ENCODE measurements at places on chromosomes 3 and 15.

- DNase-seq: peak; percentile 54
Observed at GRCh38 chr15:60695713-60696522, 217.0 kb upstream of the ICE2 start.

GRCh38 chr3:88936831-88937230 is 170.6 kb upstream of the EPHA3 start:
- DNase-seq: no peak

DNA sequence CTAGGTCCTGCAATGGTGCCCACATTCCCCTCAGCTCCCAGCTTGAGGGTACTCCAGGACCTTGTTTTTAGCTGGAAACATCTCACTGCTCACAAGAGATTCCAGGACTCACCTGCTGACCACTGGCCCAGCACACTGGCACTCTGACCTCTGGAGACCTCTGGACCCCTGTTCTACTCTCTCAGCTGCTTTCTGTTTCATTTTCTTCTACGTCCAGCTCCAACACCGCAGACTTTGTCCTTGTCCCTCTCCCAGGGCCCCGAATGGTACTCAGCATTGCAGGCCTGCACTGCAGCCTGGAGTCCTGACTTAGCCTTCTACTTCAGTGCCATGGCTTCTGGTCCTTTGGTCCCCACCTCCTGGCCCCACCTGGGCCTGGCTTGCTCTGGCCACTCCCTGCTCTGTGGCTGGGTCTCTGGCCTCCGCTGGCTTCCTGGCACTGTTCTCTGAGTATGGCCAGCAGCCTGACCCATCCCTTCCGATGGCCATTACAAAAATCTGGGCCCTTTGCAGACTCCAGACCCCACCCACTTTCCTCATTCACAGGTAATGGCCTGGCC is 27.9 kb downstream of the KY start:
- DNase-seq: no peak

GRCh38 chr3:122977746-122978466 is 49.7 kb downstream of the SEMA5B start:
- DNase-seq: no peak

GRCh38 chr15:91555312-91555711 is 298.2 kb upstream of the SLCO3A1 start:
- DNase-seq: no peak

DNA sequence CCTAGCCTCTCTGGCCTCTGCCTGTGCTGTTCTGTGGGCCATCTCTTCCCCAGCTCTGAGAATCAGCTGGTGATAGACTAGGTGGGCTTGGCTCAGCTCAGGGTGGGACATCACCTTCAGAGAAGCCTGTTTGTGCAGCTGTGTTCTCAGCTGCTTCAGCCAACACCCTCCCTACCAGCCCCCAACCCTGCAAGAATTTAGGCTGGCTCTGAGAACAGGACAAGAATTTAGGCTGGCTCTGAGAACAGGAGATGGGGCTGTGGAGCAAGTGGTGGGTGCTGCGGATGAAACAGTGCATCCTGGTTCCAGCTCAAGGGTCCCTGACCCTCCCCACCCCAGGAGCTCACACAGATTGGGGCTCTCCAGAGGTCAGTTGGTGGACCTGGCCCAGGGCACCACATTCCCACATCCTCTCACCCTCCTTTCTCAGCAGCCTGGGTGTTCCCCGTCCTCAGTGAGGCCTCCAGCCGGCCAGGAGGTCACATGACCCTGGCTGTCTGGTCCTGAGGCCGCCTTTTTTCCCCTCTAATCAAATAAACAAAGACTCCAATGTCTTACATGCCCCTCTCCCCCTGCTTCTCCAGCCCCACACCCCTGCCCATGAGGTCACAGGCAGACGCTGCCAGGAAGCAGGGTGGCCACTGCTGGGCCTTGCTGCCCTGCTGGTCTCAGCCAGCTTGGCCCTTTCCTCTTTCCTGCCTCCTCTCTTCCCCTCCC is 14.9 kb downstream of the PLEKHO2 start:
- no peak for DNase-seq

- no peak for DNase-seq
Observed at GRCh38 chr3:47590216-47590615, 11.6 kb upstream of the CSPG5 start.

GRCh38 chr3:177681156-177681555 is 483.9 kb upstream of the TBL1XR1 start:
- DNase-seq: no peak

DNA sequence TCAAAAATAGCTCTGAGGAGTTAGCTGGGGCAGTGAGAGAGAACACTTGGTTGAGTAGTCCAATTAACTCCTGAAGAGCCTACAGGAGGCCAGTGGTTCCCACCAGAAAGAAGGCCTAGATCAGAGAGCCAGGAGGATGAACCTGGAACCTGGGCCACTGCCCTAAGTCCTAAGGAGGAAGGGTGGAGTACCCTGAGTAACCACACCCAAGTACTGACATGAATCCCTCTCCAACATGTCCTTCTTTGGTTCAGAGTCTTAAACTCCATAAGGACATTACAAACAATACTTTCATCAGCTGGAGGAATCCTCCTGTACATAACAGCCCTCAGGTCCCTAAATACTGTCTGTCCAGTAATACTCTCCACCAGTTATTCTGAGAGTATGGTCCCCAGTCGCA is 25.6 kb upstream of the C3orf62 start:
- DNase-seq: no peak

- no peak for DNase-seq
Observed at GRCh38 chr3:118850687-118851086, 184.0 kb downstream of the IGSF11 start.

DNA sequence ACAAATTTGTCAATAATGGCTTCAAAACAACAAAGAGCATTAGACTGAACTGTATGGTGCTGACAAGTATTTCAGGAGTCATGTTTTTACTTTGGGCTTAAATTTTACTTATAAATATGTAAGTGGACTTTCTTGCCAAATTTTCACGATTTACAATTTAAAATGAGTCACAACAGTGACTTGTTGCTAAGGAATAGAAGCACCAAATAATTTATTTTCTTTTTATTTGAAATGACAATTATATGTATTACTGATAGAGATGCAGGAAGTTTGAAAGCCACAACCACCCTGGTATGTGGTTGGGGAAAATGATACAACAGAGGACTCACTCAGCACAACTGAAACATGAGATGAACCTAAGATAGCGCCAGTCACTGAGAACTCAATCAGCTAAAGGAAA is 90.3 kb downstream of the FMN1 start:
- no peak for DNase-seq

GRCh38 chr15:62770752-62771151 is 271.8 kb upstream of the TPM1 start:
- DNase-seq: no peak

GRCh38 chr15:50261981-50262380 is 3.5 kb downstream of the HDC start:
- DNase-seq: no peak
